ENCODE measurements at places on chromosomes 7 and 10.

DNA sequence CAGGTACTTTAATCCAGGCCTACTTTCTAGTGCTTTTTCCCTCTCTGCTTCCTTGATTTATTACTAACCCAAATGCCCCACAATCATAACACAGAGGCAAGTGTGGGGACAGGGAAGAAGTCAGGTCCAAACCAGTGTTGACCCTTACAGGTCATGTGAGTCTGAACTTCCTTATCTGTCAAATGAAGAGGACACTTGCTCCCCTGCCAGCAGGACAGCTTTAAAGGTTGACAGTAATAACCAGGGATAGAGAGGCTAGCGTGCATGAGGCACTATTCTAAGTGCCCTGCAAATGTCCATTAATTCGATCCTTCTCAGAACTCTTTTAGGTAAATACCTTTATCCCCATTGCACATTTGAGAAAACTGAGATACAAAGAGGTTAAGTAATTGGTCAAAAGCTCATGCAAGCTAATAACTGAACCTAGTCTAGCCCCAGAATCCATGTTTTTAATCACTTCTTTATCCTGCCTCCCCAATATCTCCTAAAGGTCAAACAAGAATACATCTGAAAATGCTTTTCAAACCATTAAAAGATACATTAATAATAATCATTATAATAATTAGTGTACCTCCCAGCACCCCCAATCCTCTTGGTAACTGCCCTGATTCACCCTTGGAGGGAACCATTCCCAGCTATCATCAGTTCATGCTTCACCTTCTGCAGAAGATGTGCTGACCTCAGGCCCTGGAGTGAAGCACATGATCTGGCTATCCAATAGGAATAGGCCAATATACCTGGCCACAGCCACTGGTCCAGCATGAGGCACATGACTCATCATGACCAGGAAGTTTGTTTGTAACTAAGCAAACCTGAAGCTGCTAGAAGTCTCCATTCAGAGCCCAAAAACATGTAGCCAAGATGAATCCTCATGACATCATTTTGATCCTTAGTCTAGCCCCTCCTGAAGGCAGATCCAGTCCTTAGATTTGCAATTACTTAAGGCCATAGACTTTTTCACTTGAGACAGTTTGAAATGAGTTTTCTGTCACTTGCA, 40.7 kb downstream of the SGMS1 start:
- DNase-seq: no peak

DNA sequence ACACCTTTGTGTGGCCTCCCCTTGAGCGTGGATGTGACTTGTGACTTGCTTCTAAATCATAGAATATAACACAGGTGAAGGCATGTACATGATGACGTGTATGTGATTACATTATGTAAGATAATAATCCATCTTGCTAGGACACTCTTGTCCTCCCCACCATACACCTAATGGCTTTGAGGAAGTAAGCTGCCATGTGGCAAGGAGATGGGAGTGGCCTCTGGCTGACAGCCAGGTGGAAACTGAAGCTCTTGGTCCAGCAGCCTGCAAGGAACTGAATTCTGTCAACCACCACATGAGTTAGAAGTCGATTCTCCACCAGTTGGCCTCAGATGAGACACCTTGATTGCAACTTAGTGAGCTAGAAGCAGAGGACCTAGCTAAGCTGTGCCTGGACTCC, 67.4 kb upstream of the ELN start:
- no peak for DNase-seq

- no peak for DNase-seq
These were observed 18.1 kb downstream of the CEP55 start for GRCh38 chr10:93514521-93514920.

GRCh38 chr7:115779561-115779960, 251.0 kb downstream of the TFEC start:
- no peak for DNase-seq

Data from NCI-H187 (cell line).